ENCODE measurements at places on chromosomes 1 and 21.

- peak; percentile 98 for DNase-seq
Observed at GRCh38 chr21:42040411-42041180, 30.4 kb upstream of the ZBTB21 start.

- DNase-seq: no peak
Observed at GRCh38 chr1:14850563-14850962, 252.1 kb downstream of the KAZN start.

DNA sequence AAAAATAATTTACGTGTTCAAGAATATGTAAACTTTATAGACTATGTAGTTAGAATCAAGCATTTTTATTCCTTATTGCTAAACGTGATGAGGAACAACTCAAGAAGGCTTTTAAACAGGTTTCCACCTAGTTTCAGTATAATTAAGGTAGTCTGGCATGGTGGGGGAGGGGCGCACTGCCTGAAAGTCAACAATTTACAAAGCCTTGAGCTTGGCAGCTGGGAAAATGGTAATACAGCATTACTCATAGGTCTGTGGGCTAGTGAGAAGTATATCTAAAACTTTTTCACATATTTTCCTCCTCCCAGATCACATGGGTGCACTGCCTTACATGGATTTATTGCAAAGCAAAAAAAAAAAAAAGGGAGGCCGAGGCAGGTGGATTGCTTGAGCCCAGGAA is 75.2 kb downstream of the EVI5 start:
- DNase-seq: no peak

DNA sequence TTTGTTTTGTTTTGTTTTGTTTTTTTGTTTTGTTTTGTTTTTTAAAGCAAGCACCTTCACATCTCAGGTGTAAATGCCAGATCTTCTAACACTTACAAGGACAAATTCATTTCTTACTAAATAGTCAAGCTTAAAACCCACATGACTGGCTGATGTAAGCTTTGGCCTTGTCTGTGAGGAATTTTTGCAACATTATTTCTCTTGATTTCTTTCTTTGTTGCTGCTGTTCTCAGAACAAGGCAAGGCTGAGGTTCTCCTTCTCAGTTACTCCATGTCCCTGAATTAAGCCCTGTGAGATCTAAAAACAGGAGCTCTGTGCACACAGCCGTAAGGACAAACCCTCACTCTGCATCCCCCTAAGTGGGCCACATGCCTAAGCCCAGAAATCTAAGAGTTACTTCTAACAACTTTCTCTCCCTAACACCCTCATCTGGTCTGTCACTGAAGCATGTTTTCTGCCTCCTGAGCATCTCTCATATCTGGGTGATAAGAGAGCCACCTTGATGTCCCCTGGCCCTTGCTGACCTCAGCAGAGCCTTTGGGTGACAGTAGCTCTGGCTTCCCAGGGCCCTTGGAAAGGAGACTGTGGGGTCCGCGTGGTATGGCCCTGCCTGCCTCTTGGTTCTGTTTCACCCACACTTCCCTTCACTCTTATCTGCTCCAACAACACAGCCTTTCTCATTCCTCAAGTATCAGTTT is 81.2 kb upstream of the HOOK1 start:
- DNase-seq: no peak
